ENCODE measurements at places on chromosomes 3 and 15.

DNA sequence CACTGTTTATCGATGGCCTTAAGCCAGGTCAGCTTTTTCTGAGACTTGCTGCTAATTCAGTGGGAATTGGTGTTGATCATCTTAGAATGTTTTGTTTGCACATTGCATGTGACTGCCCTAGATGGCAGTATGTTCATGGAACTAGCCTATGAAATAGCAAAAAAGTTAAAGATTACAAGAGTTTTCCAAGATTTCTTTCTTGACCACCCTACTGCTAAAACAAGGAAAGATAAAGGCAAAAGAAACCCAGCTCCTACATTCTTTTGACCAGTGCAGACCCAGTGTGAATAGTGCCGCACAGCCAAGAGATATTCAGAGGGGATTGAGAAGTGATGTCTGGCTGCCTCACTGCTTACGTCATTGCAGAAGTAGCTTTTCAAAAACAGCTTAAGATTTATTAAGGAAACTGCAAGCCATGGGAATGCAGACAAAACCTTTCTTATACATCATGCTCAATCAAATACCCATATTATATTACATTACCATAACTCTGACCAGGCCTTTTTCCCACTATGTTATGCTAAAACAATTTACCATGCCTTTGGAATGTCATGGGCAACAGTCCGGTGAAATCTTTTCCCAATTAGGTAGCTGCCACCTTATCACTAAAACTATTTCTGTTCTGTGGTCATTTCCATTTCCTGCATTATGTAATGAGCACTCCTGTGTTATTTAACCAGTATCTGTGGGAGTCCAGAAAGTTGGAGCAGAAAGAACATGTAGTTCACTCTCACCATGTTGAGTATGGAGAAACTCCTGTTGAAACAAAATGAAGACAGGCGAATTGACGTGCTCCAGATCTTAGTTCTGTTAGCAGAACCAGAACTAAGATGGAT, 6.0 kb downstream of the PHLDB2 start:
- DNase-seq: no peak
- H3K27me3 ChIP-seq: no peaks in the 10 kb centered on the region
- H3K4me3 ChIP-seq: peak overlapping the region; percentile 91
- H3K27ac ChIP-seq: peak overlapping the region; percentile 98
- peaks cover 81% of the 10 kb centered on the region for H3K4me1 ChIP-seq

GRCh38 chr3:28053759-28054158, 187.7 kb upstream of the CMC1 start:
- no peaks in the 10 kb centered on the region for H3K4me1 ChIP-seq
- H3K4me3 ChIP-seq: no peak overlapping the region
- H3K27ac ChIP-seq: no peak overlapping the region
- peaks cover 6% of the 10 kb centered on the region for H3K27me3 ChIP-seq

GRCh38 chr3:186552408-186553031, 8.3 kb upstream of the CRYGS start:
- H3K27me3 ChIP-seq: no peaks in the 10 kb centered on the region
- no peak overlapping the region for H3K27ac ChIP-seq
- DNase-seq: no peak
- no peak overlapping the region for H3K4me3 ChIP-seq
- peaks cover 32% of the 10 kb centered on the region for H3K36me3 ChIP-seq
- H3K4me1 ChIP-seq: no peaks in the 10 kb centered on the region

- no peaks in the 10 kb centered on the region for H3K36me3 ChIP-seq
- no peak for DNase-seq
- H3K27ac ChIP-seq: no peak overlapping the region
- H3K4me3 ChIP-seq: no peak overlapping the region
- peaks cover 10% of the 10 kb centered on the region for H3K4me1 ChIP-seq
Measured at GRCh38 chr3:64311424-64312061, 86.3 kb upstream of the PRICKLE2 start.

GRCh38 chr3:46902188-46902631, 24.7 kb downstream of the PTH1R start:
- no peak overlapping the region for H3K4me3 ChIP-seq
- H3K4me1 ChIP-seq: peaks cover 26% of the 10 kb centered on the region
- H3K36me3 ChIP-seq: no peaks in the 10 kb centered on the region
- H3K27ac ChIP-seq: no peak overlapping the region
- DNase-seq: no peak
- H3K27me3 ChIP-seq: no peaks in the 10 kb centered on the region

DNA sequence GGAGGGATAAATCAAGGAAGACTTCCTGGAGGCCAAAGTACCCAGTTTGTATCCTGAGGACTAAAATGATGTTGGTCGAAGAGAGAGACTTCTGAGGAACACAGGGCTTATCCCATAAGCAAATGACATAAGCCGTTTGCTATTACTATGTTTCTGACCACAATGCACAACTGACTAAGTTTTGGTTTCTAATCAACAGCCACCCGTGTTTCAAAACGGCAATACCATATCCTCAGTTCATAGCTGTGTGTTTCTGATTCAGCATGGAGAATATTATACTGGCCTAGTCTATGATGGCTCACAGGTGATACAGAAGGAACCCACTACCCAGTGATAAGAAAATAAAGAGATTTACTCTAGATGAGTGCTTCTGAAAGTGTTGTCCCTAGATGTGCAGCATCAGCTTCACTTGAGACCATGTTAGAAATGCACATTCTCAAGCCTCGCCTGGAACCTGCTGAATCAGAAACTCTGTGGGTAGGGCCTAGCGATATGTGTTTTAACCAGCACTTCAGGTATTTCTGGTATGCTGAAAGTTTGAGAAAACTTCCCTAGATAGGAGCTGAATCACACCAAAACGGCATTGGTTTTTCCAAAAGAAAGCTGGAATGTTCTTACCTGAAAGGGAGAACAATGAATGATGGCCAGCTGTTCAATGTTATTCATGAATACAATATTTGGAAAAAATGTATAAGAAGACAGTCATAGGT, 639.7 kb upstream of the NR2F2 start:
- H3K4me1 ChIP-seq: no peaks in the 10 kb centered on the region
- H3K27me3 ChIP-seq: no peaks in the 10 kb centered on the region
- DNase-seq: no peak
- H3K36me3 ChIP-seq: no peaks in the 10 kb centered on the region

- peaks cover 4% of the 10 kb centered on the region for H3K4me1 ChIP-seq
- no peak overlapping the region for H3K27ac ChIP-seq
- DNase-seq: no peak
- H3K36me3 ChIP-seq: no peaks in the 10 kb centered on the region
- no peaks in the 10 kb centered on the region for H3K27me3 ChIP-seq
Measured at GRCh38 chr3:143209715-143210059, 90.1 kb downstream of the CHST2 start.

DNA sequence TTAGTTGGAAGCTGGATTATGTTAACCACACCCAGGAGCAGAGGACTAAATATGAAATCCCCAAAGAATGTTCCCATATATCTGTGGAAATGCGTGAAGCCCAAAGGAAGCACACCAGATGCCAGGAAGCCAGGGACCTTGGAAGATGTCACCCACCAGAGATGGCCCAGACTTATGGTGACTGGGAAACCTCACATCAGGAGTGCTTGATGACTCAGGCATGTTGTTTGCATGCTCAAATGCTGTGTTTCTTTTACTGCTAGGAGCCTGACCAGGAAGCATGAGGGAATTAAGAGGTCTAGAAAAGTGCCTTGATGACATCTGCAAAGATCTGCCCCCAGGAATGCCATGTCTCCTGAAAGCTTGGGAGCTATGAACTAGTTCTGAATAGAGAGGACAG, 109.0 kb upstream of the SLC2A2 start:
- no peak for DNase-seq
- H3K27ac ChIP-seq: no peak overlapping the region
- no peaks in the 10 kb centered on the region for H3K36me3 ChIP-seq
- no peaks in the 10 kb centered on the region for H3K4me1 ChIP-seq
- no peaks in the 10 kb centered on the region for H3K27me3 ChIP-seq

GRCh38 chr15:36617529-36618196, 38.2 kb downstream of the CDIN1 start:
- no peak overlapping the region for H3K27ac ChIP-seq
- no peaks in the 10 kb centered on the region for H3K4me1 ChIP-seq
- no peaks in the 10 kb centered on the region for H3K36me3 ChIP-seq

- no peaks in the 10 kb centered on the region for H3K27me3 ChIP-seq
- peaks cover 7% of the 10 kb centered on the region for H3K36me3 ChIP-seq
Measured at GRCh38 chr15:43441316-43441715, 51.6 kb downstream of the TP53BP1 start.

DNA sequence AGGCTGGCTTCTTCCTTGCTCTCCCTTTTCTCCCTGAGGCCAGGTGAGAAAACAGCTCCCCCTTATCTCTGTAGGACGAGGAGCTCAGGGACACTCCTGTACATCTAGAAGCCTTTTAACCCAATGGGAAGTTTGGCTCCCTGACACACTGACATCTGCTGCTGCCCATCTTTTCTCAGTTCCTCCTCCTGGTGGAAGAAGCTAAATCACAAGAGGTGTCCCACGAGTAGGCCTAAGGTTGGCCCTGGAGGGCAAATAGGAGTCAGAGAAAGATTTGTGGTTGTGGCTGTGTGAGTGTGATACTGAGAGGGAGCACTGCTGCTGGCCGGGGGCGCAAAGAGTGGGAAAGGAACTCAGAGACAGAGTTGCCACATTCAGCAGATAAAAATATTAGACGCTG, 49.5 kb downstream of the ARHGAP31 start:
- no peak for DNase-seq
- H3K4me1 ChIP-seq: no peaks in the 10 kb centered on the region
- no peaks in the 10 kb centered on the region for H3K36me3 ChIP-seq
- no peaks in the 10 kb centered on the region for H3K27me3 ChIP-seq
- no peak overlapping the region for H3K27ac ChIP-seq
- no peak overlapping the region for H3K4me3 ChIP-seq

DNA sequence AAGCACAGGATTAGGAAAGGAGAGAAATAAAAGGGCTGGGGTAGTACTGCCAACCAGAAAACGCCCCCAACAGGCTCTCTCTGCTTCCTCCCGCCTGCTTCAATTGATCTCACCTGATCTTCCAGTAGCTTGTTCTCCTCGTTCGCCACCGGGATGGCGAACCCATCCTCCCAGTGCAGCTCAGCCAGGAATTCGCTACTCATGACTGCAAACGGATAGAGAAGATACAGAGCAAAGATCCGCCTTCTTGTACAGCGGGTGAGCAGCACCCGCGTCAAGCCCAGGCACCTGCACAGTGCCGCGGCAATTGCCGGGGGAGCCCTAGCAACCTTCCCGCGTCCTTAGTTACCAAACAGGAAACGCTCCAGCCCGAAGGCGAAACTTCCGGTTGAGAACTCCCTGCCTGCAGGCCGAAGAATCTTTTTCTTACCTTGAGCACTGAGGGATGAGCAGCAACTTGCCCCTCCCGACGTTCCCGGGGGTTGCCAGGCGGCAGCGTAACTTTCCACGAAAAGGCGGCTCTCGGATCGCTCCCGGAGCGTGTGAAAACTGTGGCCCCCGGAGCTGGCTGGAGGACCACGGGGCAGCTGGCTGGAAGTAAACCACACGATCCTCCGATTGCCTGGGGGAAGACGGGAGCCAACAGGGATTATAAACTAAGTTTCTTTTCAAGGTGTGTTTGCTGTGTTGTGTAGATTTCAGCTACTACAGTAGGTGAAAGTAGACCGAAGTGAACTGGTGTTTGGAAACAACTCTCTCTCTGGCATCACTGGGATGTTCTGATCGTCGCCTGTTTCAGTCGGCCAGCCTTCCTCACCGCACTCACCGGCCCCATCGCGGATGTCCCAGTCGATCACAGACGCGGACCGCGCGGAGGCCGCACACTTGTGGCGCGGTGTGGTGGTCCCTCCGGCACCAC, at the start of gene CCDC39:
Gene CCDC39 (minus strand): TSS at position 312 of the 919 bp plus-strand sequence. CDS start 109 bp downstream, at position 203.
- no peak for DNase-seq
- H3K36me3 ChIP-seq: no peaks in the 10 kb centered on the region
- peak within 1 kb of the TSS; percentile 86 for H3K4me3 ChIP-seq
- peaks cover 10% of the 10 kb centered on the region for H3K4me1 ChIP-seq

- H3K4me1 ChIP-seq: no peaks in the 10 kb centered on the region
- DNase-seq: no peak
- no peaks in the 10 kb centered on the region for H3K27me3 ChIP-seq
- H3K27ac ChIP-seq: no peak overlapping the region
- H3K4me3 ChIP-seq: no peak overlapping the region
- no peaks in the 10 kb centered on the region for H3K36me3 ChIP-seq
Measured at GRCh38 chr3:178560759-178561158, 24.5 kb downstream of the KCNMB2 start.

DNA sequence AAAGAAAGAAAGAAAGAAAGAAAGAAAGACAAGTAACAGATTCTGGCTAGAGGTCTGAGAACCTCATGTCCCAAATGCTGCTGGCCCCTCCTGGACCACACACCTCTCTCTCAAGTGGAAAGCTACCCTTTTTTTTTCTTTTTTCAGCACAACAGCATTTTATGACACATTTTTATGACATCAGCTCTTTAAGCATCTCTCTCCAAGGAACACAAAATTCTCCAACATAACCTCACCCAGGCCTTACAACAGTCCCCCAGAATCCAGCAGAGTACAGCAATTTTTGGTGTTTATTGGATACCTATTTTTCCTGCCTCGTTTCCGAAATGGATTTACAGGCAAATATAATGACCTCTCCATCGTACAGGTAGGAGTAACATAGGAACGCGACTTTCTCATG, 11.2 kb upstream of the NTRK3 start:
- no peaks in the 10 kb centered on the region for H3K27me3 ChIP-seq
- no peaks in the 10 kb centered on the region for H3K36me3 ChIP-seq
- peaks cover 7% of the 10 kb centered on the region for H3K4me1 ChIP-seq
- no peak overlapping the region for H3K4me3 ChIP-seq
- DNase-seq: no peak

DNA sequence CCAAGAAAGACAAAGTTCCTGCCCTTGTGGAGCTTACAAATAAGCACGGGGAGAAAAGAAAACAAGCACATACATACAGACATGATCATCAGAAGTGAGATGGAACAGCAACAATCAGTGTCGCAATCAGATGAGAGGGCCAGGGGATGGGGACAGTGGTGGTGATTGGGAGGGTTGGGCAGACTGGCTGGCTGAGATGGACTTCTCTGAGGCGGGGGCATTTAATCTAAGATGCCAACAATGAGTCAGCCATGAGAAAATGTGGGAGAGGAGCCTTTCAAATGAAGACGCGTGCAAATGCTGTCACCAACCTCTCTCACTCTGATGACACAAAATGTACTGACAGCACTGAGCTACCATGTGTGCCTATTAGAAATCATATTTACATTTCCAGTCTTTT, 81.4 kb downstream of the NCEH1 start:
- H3K27me3 ChIP-seq: no peaks in the 10 kb centered on the region
- no peak for DNase-seq
- no peaks in the 10 kb centered on the region for H3K36me3 ChIP-seq
- H3K4me1 ChIP-seq: no peaks in the 10 kb centered on the region
